Frontal cortex (tissue), 4 donors: ENCODE measurements at places on chromosomes 1 and 21.

GRCh38 chr1:61269602-61270001 is 187.2 kb downstream of the NFIA start:
- DNase-seq, result no peak

DNA sequence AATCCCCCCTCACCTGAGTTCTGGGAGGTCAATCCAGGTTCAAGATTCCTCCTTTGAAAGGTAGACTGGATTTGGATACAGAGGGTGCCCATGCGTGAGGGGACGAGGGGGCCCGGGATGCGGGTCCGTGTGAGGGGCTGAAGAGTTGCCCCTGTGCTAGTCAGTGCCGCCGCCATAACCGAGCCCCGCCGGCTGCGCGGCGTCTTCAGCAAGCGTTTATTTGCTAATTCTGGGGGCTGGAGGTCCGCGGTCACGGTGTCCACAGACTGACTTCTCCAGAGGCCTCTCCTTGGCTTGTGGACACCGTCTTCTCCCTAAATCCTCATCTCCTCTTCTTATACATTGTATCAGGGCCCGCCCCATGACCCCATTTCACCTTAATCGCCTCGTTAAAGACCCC is 20.9 kb upstream of the SAMD11 start:
- DNase-seq, result no peak

GRCh38 chr1:207787776-207788175 is 35.9 kb downstream of the CD46 start:
- DNase-seq, result no peak

- no peak for DNase-seq
Observed at GRCh38 chr1:234887016-234887900, 241.4 kb downstream of the TOMM20 start.

DNA sequence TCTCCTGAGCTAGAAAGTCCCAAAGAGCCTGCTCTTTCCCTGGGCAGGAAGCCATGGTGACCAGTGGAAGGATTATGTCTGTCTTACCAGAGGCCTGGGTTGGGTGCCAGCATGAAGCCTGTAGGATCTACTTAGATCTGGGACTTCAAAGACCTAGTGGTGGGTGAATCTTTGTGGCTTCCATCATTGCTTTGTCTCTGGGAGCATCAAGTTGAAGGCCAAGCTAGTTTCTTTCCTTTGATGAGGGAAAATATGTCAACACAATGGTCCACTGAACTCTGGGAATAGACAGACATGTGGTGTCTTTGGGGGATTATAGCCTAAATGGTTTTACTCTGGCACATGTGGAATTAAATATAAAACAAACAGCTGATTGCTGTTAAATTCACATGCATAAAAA is 100.5 kb upstream of the HOOK1 start:
- no peak for DNase-seq

DNA sequence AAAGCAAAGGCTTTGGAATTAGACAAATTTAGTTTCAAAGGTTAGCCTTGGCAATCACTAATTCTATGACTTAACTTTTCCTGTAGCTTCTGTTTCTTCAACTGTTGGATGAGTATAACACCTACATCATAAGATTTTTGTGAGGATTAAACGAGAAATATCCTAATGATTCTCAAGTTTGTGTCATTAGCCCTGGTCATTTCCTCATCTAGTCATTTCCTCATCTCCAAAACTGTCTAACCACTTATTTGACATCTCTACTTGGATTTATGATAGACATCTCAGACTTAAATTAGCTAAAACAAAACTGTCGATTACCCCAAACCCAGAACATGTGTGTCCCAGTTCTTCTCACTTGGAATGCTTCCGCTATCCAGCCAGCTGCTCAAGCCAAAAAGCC is 80.2 kb upstream of the CHODL start:
- DNase-seq, result no peak

DNA sequence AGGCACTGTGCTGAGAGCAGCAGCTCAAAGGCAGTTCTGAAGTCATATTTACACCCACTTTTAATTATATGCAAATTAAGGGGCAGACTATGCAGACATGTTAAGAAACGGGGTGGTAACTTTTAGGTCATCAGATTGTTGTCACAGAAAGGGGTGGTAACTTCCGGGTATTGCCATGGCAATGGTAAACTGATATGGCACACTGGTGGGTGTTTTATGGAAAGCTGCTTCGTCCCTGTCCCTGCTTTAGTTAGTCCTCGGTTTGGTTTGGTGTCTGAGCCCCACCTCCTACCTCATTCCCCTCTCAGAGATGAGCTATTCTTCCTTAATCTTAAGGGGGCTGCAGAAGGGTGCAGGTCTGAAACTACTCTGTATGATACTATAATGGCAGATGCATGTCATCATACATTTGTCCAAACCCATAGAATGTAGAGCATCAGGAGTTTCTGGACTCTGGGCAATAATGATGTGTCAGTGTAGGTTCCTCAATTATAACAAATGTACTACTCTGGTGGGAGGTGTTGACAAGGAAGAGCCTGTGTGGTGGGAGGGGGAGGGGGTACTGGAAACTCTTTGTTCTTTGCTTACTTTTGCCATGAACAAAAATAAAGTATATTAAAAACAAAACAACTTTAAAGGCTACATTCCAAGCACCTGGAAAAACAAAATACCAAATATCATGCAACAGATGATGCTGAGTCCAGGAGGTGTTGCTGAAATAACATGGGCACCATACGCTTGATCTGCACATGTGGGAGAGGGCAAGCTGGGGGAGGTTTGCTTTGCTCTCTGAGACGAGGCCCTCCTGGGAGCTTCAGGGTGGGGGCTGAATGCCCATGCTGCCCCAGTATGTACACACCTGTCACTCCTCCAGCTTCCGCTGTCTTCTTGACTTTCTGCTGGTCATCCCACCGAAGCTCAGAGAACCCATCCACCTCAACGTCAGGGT is 6.3 kb downstream of the PARP1 start:
- DNase-seq, result no peak

DNA sequence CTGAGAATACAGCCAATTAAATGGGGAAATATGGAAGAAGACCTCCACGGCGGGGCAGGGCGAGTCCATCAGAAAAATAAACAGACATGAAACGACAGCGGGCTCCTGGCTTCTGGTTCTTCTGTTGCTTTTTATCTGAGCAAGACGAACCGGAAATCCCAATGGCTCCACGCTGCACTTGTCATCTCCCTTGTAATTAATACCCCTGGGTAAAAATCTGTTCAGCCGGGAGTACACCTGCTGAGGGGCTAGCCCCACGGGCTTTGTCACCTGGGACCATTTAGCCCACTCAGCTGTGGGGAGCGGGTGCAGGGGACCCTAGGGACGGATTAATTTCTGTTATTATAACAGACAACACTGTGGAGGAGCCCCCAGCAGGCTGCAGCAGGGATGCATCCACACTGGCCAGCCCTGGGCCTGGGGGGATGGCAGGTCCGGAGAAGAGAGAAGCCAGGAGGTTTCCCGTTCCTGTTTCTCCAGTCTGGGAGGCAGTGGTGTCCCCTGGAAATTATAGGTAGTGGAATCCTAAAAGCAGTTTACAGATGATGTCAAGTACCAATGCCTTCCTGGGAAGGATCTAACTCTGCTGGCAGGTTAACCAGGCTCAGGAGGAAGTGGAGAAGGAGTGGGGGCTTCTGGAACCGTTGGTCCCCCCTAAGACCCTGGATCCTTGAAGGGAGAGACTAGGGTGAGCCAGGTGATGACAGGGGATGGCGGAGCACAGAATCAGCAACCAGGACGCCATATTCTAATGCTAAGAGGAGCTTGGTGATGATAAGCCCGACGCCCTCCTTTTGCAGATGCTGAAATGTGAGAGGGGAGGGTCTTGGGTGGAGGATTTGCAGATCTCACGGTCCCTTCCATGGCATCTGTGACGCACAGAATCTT is 566.1 kb downstream of the PTPRU start:
- no peak for DNase-seq

- no peak for DNase-seq
Observed at GRCh38 chr1:109193653-109194590, 19.8 kb upstream of the SARS1 start.

DNA sequence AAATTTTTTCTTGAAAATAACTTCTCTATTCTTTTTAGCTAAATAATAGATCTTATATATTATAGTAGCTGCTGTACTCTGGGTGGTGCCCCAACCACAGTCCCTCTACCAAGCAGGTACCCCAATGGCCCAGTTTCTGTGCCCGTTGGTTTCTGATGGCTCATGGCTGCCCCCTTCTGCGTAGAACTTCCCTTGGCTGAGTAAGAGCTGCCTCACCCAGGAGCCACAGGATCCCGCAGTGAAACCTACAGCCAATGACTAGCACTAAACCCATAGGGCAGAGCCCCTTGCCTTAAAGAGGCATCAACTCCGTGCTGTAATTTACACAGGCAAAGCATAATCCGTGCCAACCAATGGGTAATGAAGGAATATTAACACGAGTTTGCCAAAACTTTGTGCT is 247.5 kb downstream of the USH2A start:
- DNase-seq, result no peak

- peak; percentile 21 for DNase-seq
Observed at GRCh38 chr1:19597496-19598309, 46.4 kb upstream of the NBL1 start.

DNA sequence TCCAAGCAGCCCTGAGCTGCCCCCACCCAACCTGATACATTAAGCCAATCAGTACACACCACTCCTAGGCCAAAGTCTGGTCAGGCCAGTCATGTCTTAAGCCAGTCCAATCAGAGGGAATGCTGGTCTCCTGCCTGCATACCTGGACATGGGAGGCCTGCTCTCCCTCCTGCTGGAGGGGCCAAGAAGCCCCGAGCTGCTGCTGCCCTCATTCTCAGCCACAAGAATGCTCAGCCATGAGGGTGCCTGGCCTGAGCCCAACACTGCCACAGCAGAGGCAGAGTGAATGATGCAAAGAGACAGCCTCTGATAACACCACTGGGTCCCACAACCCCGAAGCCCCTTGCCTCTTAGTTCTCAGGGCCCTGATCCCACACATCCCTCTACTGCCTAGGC is 23.0 kb downstream of the CHD5 start:
- no peak for DNase-seq

- DNase-seq, result no peak
Observed at GRCh38 chr1:234973426-234974250, 155.0 kb downstream of the TOMM20 start.

- no peak for DNase-seq
Observed at GRCh38 chr1:12098786-12099185, 35.7 kb downstream of the TNFRSF8 start.

DNA sequence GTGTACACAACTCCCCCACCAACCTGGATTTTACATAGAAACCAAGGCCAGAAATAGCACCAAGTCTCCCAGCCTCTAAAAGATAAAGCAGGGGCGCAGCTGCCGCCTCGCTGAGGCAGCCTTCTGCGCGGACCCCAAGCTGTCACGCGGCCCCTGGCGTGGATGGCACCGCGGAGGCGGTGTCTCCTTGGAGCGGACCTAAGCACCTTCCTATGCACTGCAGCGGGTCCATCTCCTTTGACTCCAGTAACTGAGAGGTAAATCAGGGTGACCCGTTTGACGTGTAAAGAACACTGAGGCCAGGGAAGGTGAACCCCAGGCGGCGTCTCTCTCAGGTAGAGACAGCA is 17.0 kb downstream of the ZNF697 start:
- DNase-seq, result no peak

GRCh38 chr1:6695868-6696267 is 5.7 kb downstream of the DNAJC11 start:
- no peak for DNase-seq

DNA sequence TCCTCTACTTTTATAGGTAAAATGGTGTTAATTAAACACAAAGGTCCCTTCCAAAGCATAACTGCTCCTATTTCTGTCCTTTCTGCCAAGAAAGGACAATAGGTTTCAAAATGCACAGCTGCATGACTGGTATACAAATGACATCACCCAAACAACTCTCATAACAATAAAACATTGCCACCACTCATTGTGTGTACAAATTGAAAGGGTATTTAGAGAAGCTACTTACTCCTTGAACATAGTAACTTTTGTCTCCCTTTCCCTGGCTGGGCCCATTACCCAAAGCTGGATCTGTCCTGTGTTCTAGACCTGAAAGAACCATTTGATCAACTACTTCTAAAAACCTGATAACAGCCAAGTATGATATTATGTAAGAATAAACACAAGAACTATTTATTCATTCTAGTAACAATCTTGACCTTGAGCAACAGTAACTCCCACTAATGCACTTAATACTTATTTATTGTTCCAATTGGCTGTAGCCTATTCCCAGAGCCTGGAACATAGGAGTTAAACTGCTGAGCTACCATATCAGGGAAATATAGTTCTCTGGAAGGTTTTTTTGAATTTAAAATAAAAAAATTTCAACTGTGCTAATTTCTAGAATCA is 38.2 kb downstream of the TTLL7 start:
- DNase-seq, result no peak

- DNase-seq, result no peak
Observed at GRCh38 chr1:81213279-81213678, 587.5 kb upstream of the ADGRL2 start.

DNA sequence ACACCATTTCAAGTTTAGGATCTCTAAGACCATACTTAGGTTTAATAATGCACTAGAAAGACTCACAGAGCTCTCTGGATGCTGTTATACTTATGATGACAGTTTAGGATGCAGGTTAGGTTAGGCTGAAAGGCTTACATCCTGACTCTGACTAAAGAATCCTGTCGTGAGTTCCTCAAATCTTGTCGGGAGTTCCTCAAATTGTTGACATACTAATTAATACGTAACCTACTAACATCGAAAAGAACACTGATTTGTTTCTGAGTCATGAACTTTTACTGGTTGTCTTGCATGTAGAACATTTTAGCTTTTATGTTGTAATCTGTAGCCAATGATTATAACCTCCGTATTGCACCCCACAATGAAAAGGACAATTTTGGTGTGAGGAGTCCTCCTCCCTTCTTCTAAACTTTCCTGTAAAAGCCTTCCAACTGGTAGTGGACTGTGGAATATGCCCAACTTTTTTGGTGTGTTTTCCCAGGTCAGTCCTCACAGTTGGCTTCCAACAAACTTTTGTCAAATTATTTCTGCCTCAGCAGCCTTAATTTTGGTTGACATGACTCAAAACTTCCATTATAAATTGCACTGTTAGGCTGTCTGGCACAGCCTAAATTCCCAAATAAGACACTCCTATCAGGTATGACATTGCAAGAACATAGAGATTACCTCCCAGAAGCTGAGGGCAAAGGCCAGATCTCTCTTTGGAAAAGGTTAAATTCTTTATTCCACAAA is 107.9 kb upstream of the PALMD start:
- no peak for DNase-seq
